ENCODE measurements at places on chromosomes 4 and X. TPM values are rescaled to one million over a fixed set of nuclear protein-coding genes. Genes with fewer than 3 reads are reported as not detected.

Gene COQ2
- total RNA-seq: 9.5 TPM

Gene IGBP1
- total RNA-seq: 75.8 TPM

Gene EDNRA
- total RNA-seq: 3.7 TPM

Gene TMEM35A
- not detected for total RNA-seq

Gene FAAH2
- 6.3 TPM for total RNA-seq

Gene CLDN2
- total RNA-seq: not detected

Gene SNX25
- 18.4 TPM for total RNA-seq

Gene GAGE12E
- not detected for total RNA-seq

Gene UGT2B17
- not detected for total RNA-seq

Gene ESX1
- not detected for total RNA-seq

Gene NAP1L3
- total RNA-seq: not detected

Gene CT45A2
- not detected for total RNA-seq

Gene CLCN5
- total RNA-seq: 6.9 TPM

Gene LAMTOR3
- 64.2 TPM for total RNA-seq

Gene VCX
- total RNA-seq: not detected

Gene FMR1NB
- not detected for total RNA-seq

Gene SPATA18
- total RNA-seq: 11.8 TPM

Gene PABPC4L
- under 0.01 TPM for total RNA-seq

Gene XKRX
- total RNA-seq: 1.9 TPM

Gene TCEAL6
- total RNA-seq: not detected

Gene SPRY1
- total RNA-seq: 3.2 TPM

Gene CLTRN
- 1.2 TPM for total RNA-seq

Gene GBA3
- total RNA-seq: under 0.01 TPM

All from bronchial epithelial cell (primary cell).